Effector CD4-positive, alpha-beta T cell (primary cell): ENCODE measurements at places on chromosomes 11 and 22.

DNA sequence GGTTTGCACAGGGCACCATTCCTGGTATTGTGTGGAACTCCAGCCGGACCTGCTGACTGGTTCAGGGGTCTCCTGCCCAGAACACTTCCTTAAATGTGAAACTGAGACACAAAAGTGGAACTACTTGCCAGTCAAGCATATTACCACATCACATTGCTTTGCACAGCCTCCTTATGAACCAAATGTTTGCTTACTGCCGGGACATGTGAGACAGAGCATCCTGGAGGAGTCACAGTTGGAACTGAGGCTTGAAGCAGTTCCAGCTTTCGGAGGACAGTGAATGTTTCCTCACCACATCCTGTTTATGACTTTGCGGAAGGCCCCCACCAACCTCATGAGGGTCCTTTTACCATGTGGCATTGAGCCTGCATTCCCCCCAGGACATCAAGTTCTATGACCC lies 105.8 kb upstream of the ARHGAP42 start:
- no peak for DNase-seq

GRCh38 chr11:61542024-61542461 lies 33.5 kb downstream of the LRRC10B start:
- no peak for DNase-seq

DNA sequence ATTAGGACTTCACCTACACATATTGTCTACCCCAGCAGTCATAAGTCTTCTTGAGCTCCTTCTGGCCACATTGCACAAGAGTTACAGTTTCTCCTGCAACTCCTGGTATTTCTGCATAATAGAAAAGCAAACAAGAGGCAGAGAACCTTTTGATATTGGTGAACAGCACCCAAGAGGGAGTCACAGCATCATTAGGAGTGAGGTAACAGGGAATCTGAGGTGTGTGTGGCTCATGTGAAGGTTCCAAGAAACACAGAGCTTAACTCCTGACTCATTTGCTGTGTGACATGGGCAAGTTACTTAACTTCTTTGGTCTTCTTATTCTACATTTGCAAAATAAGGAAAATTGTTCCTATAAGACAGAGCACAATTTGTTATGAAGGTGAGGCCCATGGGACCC lies 374.6 kb downstream of the INSC start:
- DNase-seq: no peak

DNA sequence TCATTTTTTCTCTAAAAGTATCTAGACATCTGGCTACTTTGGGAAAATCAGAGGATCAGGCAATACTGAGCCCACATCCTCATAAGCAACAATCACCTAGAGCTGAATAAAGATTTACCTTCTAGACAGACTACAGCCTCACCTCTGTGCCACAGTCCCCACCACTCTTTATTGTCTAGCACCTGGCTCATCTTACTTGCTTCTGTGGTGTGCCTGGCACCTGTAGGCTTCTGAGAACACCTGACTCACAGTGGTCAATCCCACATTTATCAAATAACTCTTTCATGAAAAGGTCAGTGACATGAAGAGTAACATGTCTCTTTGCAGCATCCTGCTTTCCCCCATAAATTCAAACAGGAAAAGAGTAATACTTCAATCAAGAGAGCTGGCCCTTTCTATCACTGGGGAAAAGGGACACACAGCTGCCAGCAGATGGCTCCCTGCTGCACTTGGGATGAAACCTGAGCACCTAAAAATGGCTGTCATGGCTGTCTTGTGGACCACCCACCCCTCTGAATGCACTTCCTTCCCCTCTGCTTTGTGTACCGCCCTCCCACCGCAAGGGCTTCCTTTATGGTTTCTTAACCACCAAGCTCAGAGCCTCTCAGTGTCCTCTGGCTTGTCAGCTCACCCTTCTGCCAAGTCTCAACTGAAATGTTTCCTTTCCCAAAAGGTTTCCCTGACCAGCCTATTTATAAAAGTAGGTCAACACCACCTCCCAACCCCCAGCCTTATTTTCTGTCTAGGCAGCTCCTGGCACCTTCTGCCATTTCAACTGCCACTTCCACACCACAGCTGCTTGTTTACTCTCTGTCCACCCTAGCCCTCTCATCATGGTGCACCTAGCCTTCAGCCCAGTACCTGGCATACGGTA lies 9.3 kb downstream of the TFIP11 start:
- DNase-seq: peak; percentile 21
